ENCODE measurements at places on chromosomes 6 and 20.

- DNase-seq: no peak
Observed at GRCh38 chr6:100833972-100834574, 47.1 kb downstream of the ASCC3 start.

DNA sequence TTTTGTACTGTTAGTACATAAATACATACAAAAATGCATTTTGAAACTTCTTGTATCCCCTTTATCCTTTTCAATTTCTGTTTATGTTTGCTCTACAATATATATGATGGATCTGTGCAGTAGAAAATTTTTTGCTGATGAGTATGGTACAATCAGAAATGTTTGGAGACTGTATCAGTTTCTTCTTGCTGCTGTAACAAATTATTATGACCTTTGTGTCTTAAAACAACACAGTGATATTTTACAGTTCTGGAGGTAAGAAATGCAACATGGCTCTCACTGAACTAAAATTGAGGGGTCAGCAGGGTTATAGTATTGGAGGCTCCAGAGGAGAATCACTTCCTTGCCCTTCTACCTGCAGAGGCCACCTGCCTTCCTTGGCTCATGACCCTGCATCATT is 184.4 kb downstream of the EYA2 start:
- DNase-seq: no peak

- DNase-seq: no peak
Observed at GRCh38 chr6:56541030-56541600, 101.6 kb downstream of the DST start.

DNA sequence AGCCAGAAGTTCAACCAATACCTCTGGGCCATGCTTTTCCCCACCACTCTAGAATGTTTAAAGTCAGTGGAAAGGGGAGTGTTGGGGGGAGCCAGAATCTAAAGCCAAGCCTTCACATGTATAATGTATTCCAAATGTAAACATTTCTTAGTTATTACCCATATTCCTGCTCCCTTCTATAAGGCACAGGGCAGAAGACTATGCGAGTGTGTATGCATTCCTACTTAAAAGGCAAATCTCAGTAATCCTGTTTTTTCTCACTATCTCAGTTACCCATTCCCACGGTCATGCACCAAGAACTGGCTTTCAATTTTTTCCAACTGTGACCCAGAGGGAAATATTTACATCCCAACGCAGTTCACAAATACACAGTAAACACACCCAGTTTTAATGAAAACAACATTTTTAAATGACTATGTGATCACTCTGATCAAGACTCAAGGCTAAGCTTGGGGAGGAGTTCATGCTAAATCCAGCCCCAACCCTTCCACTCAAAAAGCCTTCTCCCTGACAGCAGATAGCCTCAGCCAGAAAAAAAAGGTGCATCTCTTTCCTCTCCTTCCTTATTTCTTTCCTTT is 57.5 kb downstream of the EPB41L2 start:
- no peak for DNase-seq
